ENCODE measurements at places on chromosomes 1 and 21.

- DNase-seq: no peak
Measured at GRCh38 chr1:158056498-158056897, 63.1 kb downstream of the KIRREL1 start.

GRCh38 chr1:28926629-28927265 lies 12.4 kb downstream of the EPB41 start:
- peak; percentile 40 for DNase-seq

GRCh38 chr1:25099343-25099951 lies 132.9 kb downstream of the SYF2 start:
- no peak for DNase-seq

DNA sequence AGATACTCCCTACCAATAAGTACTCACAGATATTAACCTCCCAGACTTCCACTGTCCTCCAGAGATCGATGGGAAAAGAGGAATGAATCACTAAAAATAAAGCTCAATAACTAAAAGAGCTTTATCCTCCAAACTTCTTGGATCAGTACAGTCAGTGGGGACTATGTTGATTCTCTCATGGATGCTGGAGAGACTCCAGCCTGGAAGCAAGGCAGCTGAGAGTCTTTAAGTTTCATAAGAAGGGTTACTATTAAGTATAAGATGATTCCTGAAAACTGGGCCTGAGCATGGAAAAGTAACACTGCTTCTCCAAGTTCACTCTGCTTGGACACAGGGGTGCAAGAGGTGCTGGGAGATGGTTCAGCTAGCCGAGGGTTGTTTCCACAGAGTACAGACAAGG lies 6.2 kb upstream of the DDR2 start:
- DNase-seq: no peak

GRCh38 chr1:168137515-168137821 lies 738 bp upstream of the GPR161 start:
- DNase-seq: no peak

GRCh38 chr1:23979881-23980727 lies at the start of gene SRSF10:
Gene SRSF10, minus strand, starts transcription at chr1:23980327. Its CDS starts 72 bp downstream, at chr1:23980255.
- DNase-seq: peak; percentile 95

DNA sequence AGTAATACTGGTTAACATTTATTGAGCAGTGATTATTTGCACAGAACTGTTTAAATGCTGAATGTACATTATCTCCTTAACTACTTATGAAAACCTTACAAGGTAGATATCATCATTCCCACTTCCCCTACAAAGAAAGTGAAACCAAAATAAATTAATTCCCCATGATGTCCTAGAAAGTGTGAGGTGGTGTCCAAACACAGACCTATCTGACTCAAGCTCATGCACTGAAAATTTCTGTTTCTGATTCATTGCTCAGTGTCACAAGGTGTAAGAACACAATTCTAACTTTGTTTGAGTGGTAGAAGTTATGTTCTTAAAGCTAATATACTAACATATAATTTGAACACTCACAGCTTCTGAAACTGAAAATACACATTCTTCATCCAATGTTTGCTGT lies 178.7 kb downstream of the MRPL39 start:
- DNase-seq: no peak

GRCh38 chr1:2840036-2840809 lies 38.7 kb upstream of the TTC34 start:
- no peak for DNase-seq

DNA sequence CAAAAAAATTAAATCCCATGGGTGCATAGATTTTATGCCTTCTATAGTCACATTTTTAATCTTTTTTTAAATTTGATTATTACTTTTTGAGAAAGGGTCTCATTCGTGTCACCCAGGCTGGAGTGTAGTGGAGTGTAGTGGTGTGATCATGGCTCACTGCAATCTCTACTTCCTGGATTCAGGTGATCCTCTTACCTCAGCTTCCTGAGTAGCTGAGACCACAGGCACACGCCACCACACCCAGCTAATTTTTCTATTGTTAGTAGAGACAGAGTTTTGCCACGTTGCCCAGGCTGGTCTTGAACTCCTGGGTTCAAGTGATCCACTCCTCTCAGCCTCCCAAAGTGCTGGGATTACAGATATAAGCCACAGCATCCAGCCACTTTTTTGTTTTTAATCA lies 10.4 kb downstream of the CBR3 start:
- no peak for DNase-seq

DNA sequence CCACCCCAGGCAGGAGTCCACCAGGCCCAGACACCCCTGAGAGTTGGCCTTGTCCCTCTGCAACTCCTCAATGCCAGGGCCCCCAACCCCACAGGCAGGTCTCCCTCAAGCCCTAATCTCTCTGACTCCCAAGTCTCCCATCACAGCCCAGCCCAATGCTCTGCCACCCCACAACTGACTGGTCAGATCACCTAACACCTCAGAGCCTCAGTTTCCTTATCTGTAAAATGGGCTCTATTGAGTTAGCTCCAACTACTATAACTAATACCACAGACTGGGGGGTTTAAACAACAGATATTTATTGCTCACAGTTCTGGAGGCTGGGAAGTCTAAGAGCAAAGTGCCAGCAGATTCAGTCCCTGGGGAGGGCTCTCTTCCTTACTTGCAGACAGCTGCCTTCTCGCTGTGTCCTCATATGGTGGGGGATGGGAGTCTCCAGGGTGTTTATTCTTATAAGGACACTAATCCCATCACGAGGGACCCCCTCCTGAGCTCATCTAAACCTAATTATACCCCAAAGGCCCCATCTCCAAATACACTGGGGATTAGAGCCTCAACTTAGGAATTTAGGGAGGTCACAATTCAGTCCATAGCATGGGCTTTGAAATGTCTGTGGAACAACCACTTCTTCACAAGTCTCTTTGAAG lies 34.9 kb upstream of the ZC3H12A start:
- DNase-seq: no peak

GRCh38 chr1:48329486-48329885 lies 107.0 kb downstream of the SLC5A9 start:
- no peak for DNase-seq

DNA sequence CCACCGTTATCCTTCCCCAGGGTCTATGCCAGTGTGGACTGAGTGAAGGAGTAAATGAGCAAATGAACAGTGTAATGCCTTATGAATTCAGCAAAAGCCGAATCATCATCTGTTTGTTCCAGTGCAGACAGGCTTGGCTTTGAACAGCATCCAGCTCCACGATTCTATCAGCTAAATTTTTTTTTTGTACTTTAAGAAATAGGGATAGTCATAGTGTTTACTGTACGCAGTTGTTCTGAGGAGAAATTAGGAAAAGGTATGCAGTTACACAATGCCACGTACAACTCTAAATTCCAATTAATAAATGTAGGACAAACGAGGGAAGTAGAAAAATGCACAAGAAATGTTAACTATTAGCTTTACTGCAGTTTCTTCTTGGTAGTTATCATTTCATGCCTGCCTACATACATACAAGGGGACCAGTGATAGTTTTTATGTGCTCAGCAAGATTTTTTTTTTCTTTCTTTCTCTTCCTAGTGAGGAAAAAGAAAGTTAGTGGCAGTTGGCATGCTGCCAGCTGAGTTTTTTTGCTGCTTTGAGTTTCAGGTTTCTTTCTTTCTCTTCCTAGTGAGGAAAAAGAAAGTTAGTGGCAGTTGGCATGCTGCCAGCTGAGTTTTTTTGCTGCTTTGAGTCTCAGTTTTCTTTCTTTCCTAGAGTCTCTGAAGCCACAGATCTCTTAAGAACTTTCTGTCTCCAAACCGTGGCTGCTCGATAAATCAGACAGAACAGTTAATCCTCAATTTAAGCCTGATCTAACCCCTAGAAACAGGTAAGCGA lies at the start of gene IFI44L:
TSS of gene IFI44L (plus strand) at position 646 of the 777 bp plus-strand sequence. CDS start 7,468 bp downstream, outside the sequence.
- DNase-seq: no peak

DNA sequence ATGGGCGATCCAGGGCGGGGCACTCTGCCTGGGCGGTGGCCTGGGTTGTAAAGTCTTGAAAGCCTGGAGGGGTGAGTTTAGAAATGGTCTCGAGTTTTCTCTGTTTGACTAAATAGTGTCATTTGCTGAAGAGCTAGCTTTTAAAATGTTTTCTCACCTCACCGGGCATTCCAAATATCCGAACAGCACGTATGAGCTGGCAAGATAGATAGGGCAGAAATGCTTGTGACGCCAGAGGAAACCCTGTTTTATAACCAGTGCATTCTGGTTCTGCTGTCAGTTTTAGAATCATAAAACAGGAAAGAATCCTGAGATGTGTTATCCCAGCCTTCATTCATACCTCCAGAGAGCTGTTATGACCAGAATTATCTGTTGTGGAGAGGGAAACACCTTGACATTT lies 725 bp downstream of the RTCA start:
- DNase-seq: no peak

DNA sequence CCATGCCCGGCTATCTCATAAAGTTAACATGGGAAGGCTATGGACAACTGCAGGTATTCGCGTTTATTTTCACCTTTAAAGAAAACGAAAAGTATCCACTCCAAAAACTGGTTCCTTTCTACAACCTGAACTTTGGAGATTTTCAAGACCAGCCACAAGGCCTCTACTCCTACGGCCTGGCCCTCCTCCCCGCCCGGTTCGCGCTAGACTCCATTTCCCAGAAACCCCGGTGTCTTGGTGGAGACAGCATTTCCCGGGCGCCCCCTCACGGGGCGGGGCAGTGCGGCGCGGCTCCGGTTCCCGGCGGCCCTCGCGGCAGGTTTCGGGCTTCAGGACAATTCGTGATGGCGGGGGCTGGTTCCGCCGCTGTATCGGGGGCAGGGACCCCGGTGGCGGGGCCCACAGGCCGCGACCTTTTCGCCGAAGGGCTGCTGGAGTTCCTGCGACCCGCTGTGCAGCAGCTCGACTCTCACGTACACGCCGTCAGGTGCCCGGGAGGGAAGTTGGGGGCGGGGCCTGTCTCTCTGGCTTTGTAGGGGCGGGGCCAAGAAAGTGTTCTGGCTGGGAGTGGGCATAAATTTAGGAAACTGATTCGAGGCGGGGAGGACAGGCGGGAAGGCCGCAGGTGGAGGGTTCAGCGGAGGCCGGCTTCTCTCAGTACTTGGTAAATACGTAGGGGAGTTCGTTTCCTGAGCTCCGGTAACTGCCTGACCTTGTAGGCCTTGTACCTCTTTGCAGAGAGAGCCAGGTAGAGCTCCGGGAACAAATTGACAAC lies at the start of gene SNAPIN:
TSS of gene SNAPIN (plus strand) at position 304 of the 775 bp plus-strand sequence. CDS start at position 345, 41 bp downstream.
- DNase-seq: peak; percentile 85

DNA sequence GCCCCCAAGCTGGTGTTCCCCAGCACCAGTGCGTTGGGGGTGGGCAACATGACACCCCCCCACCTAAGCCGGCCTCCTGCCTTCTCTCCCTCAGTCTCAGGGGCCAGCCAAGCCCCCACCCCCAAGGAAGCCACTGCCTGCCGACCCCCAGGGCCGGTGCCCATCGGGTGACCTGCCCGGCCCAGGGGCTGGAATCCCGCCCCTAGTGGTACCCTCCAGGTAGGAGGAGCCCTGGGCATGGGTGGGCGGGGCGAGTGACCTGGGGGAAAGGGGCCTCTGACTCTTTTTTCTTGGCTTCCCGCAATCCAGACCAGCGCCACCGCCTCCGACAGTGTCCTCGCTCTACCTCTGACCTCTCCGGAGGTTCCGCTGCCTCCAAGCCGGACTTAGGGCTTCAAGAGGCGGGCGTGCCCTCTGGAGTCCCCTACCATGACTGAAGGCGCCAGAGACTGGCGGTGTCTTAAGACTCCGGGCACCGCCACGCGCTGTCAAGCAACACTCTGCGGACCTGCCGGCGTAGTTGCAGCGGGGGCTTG lies 1.3 kb upstream of the EFNA4 start:
- DNase-seq: no peak

- no peak for DNase-seq
Measured at GRCh38 chr1:95542936-95543335, 308.9 kb downstream of the RWDD3 start.

- DNase-seq: no peak
Measured at GRCh38 chr1:3119725-3120124, 50.7 kb downstream of the PRDM16 start.

DNA sequence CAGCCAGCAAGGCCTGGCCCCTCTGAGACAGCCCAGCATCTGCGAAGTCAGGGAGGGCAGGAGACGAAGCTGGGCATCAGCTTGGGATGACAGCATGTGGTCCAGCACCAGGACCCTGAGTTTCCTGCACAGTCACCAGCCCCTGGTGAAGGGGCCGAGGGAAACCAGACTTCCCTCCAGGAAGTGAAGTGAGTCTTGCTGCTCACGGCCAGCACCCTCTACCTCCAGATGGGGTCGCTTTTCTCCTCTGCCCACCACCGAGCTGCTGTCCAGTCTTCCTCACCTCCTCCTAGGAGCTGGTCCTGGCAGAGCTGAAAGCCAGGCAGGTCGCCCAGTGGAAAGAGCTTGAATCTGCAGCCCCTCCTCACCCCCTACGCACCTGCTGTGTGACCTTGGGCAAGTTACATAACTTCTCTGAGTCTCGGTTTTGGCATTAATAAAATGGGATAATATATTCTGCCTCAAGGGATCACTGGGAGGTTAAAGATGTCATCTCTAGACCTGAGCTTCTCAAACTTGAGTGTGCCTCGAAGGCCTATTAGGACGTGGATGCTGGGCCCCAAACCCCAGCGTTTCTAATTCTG lies 118.5 kb upstream of the VAMP3 start:
- no peak for DNase-seq

GRCh38 chr1:187566354-187566753 lies 737.6 kb downstream of the PLA2G4A start:
- no peak for DNase-seq

DNA sequence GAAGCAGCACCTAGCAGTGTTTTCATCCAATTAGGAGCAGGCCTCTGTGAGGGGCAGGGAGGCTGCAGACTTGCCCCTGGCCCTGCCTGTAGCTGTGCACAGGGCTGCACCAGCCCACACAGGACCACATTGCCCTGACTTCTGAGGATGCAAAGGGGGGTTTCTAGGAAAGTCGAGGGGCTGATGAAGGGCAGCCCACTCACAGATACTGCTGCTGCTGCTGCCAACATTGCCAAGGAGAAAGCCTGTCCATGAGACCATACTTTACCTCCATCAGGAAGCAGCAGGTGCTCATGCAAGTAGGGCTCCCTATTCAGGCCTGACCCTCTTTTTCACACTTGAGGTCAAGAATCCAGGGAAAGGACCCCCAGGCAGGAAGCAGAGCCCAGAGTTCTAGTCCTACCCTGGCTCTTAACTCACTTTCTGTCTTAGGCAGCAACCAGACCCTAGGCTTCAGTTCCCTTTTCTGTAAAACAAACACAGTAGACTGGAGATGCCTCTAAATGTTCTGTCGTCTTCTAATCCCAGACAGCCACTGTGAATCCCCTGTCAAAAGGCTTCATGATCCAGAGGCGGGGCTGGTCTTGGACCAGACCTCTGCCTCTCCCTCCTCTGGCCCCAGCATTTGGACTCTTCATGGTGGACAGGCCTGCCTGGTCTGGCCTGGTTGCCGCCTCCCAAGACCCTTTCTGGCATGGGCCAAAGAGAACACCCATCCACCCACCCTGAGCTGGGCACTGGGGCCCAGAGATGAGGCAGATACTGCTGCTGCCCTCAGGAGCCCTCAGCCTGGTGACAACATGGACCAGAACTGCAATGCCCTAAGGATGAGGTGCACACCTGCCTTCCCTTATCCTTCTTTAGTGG lies 120.2 kb downstream of the GLIS1 start:
- DNase-seq: no peak

DNA sequence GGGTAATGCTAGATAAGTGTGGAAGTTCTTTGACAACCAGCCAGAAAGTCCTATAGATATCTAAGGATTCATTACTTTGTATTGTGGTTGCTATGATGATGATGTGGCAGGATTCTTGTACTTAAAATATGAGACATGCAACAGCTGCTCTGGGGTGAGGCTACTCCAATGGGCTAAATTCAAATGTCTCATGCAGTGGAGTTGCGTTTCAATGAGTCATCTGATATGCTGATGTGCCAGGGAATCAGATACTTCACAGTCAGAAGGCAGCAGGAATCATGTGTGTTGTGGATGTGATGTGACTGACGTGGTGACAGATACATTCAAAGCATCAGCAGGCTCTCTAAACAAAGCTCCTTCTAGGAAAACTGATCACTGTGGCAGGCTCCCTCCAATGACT lies 66.5 kb downstream of the TSEN15 start:
- DNase-seq: no peak

All from GM18507 (cell line).